Left forelimb (tissue), 1 donor: ENCODE measurements at places on chromosomes 12 and 14.
A peak's percentile ranks its signal among the peaks of the same experiment; 100 is the strongest.

DNA sequence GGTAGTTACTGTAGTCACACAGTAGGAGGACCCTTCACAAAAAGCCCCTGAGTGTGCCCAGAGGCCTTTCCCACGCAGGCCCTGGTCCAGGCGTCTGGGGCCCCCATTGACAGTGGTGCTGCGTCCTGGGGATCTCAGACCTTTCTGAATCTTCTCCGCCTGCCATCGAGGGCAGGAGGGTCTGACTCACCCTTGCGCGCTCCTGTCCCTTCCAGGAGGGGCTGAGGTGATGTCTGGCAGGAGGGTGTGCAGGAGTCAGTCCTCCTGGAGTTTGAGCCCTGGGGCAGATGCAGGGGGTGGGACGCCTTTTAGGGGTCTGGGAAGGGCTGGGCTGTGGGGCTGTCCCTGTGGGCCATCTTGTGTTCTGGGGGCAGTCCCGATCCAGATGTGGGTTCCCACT is 386.8 kb downstream of the TMEM121 start:
- DNase-seq: no peak

- DNase-seq: no peak
Measured at GRCh38 chr14:64566651-64567122, 16.9 kb downstream of the PPP1R36 start.

- no peak for DNase-seq
Measured at GRCh38 chr12:325906-326305, 63.2 kb downstream of the KDM5A start.

DNA sequence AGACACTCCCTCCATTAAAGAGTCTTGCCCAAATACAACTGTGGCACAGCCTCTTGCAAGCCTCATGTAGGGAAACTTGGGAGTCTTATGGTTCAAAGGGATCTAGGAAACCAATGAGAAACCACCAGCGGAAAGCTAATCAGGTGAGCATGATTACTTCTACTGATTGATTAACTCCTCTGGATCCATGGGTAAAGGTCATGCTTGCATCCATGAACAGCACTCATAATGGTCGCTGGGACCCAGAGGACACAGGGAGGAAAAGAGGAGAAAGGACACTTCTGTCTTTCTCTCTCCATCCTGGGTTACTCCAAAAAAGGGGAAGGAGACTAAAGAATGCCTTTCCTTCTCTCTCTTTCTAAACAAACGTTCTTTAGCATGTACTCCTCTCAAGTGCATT is 1397.2 kb downstream of the LRFN5 start:
- no peak for DNase-seq

GRCh38 chr12:54439096-54439495 is 20.0 kb upstream of the ITGA5 start:
- DNase-seq: no peak

- no peak for DNase-seq
Measured at GRCh38 chr12:54227376-54227775, 38.6 kb upstream of the SMUG1 start.

DNA sequence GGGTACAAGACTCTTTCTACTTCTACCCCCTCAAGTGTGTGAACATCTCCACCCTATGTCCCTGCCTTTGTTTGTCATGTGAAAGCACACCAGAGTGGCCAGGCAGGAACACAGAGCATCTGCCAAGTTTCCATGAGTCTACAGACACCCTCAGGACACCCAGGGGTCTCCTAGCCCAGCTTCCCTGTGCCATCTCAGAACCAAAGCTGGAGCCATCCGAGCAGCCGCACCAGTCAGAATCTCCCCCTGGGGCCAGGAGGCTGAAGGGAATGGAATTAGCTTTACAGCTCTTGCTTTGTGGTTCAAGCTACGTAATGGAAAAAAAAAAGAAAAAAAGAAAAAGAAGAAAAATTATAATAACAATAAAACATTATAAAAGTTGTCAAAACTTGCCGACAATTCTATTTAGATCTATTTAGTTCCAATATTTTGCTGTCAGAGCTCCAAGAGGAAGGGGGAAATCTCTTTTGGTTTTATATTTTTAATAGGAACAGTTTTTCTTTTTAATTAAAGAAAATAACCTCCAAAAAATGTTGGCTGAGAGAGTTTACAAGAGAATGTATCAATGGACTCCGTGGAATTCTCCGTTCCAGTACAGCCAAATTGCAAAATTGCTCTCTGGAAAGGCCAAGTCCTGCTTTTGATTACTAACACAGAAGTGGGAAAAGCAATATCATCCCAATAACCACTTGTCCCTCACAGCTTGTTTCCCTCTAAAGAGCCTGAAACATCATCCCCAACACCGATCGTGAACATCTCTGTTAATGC is 37.1 kb downstream of the TBX5 start:
- no peak for DNase-seq

- no peak for DNase-seq
Measured at GRCh38 chr12:54009171-54010052, 627 bp downstream of the HOXC8 start.

GRCh38 chr12:89087149-89087825 is 265.0 kb downstream of the DUSP6 start:
- no peak for DNase-seq

- DNase-seq: no peak
Measured at GRCh38 chr12:123063535-123063934, 83.1 kb downstream of the ARL6IP4 start.

DNA sequence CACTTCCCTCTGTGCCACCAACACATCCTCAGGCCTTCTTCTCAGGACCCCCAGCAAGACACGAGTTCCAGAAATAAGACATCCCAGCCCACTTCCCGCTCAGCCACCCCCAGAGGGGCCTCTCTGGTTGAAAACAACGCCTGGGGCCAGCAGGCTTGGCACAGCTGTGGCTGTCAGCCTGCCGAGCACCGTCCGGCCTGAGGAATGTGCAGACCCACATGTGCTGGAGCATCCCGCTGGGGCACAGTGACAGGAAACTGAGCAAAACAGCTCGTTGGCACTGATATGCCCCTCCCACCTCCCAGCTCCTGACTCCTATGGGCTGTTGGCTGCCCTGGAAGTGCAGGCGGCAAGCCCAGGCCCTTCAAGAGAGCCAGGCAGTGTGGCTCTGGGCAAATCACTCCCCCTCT is 1.4 kb downstream of the SYNE3 start:
- DNase-seq: peak; percentile 83

GRCh38 chr14:47626151-47627035 is 49.0 kb downstream of the MDGA2 start:
- DNase-seq: no peak

- no peak for DNase-seq
Measured at GRCh38 chr14:86015941-86016340, 486.0 kb downstream of the FLRT2 start.

DNA sequence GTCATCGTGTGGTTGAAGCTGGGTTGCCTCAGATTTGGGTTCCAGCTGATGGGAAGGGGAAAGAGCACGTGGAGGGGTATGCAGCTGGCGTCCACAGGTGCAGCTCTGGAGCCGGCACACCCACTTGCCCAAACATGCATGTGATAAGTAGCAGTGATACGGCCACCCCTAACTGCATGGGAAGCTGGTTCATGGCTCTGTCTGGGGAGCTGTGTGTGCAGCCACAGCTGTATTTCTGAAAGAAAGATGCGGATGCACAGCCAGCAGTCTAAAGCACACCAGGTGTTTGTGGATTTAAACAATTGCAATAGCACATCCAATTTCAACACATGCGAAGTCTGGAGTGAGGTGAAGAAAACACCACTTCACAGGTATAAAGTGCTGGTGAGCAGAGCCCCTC is 181.4 kb downstream of the EFCAB11 start:
- DNase-seq: no peak
